ENCODE measurements at places on chromosomes 11 and 22.

GRCh38 chr22:26314656-26315055 is 114.4 kb upstream of the ASPHD2 start:
- DNase-seq: no peak

DNA sequence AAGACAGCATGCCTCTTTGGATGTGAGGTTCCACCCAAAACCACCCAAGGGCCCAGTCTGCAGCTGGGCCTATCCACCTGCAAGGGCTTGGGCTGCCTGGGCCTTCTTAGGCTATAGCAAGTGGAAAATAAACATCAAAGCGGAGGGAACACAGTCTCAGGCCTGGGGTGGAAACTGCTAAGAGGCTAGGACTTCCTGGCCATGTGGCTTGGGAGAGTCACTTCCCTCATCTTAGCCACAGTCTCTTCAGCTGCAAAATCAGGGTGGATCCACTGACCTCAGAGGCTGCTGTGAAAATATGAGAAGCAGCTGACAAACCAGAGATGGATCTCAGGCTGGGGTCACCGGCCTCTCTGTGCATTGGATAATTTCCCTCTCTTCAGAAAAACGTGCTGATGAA is 30.6 kb upstream of the TFIP11 start:
- DNase-seq: no peak

GRCh38 chr11:2798951-2799761 is 86.4 kb downstream of the CDKN1C start:
- DNase-seq: no peak

DNA sequence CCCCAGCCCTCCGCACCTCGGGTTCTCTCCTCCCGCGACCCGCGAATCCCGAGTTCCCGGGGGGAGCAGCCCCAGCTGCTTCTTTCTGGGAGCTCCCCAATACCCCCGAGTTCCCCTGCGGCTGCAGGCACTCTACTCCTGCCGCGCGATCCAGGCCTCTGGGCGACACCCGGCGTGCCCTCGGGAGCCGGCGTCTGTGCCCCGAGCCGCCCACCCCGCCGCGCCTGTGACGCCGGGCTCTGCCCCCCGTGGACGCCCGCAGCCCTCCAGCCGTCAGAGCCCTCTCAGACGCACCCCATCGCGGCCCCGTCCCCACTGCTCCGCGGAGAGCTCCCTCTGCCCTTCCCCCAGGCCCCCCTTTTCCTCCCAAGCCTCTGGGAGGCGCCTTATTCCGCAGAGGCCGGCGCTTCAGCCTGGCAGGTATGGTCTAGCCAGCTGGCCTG is 422 bp downstream of the GLB1L2 start:
- no peak for DNase-seq

DNA sequence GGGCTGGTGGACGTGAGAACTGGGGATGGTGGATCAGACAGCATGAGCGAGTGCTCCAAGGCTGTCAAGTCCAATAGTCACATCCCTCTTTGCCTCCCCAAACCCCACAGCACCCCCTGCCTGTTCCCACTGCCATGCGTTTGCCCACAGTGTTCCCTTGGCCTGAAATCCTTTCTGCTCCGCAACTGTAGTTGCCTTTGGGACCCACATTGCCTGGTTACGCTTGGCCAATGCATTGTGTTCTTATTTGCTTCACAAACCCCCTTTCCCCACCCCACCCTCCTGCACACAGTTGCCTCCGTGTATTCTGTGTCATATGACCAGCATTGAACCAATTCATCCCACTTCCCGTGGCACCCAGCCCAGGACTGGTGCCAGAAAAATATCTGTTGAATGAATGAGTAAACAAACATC is 2.1 kb upstream of the KIAA0930 start:
- DNase-seq: no peak

DNA sequence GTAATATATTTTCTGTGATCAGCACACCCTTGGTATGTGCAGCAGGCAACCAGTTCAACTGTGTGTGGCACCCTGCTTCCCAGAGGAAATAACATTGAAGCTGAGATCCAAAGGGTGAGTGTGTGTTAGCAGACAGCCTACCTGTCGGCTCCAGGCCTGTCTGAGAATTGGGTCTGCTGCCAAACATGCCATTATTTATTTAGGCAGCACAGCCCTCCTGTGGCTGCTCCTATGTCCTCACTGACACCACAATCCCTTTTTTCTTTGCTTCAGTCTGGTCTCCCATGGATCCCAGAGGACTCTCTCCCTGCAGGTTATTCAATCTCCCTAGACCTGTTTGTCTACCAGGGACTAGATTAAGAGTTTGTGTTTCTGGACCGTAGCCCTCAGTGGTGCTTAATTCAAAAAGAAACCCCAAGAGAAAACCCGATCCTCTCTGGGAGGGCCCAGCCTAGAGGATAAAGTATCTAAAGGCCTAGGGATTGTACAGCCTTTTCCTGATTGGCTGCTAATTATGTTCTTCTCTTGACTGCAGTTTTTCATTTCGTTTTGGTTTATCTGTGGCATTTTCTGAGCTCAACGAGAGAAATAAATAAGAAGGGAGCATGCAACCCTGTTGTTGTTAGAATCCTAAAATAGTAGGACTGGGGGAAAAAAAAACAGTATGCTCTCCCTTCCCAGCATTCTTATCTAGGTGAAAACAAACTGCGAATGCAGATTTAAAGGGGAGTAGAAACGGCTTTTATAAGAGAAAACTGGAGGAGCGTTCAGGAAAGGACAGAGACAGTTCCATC is 24.1 kb downstream of the KCNE3 start:
- no peak for DNase-seq

DNA sequence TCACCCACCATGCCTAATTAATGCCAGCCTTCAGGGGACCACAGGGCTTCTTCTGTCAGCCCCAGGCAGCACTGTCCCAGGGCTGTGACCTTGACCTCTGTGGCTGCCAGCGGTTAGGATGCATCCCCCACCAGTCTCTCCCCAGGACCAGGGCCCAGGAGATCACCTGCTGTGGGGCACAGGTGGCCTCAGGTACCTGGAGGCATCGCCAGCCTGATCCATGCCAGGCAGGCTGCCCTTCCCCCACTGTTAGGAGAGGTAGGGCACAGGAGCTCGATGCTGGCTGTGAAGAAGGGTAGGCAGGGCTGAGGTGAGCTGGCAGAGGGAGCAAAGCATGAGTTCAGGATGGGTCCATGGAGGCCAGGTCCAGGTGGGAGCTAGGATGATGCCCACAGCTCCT is 16.7 kb upstream of the MDK start:
- DNase-seq: no peak

- no peak for DNase-seq
Observed at GRCh38 chr11:107151158-107151557, 132.9 kb upstream of the GUCY1A2 start.

- DNase-seq: no peak
Observed at GRCh38 chr11:117037279-117037974, 60.8 kb downstream of the SIK3 start.

DNA sequence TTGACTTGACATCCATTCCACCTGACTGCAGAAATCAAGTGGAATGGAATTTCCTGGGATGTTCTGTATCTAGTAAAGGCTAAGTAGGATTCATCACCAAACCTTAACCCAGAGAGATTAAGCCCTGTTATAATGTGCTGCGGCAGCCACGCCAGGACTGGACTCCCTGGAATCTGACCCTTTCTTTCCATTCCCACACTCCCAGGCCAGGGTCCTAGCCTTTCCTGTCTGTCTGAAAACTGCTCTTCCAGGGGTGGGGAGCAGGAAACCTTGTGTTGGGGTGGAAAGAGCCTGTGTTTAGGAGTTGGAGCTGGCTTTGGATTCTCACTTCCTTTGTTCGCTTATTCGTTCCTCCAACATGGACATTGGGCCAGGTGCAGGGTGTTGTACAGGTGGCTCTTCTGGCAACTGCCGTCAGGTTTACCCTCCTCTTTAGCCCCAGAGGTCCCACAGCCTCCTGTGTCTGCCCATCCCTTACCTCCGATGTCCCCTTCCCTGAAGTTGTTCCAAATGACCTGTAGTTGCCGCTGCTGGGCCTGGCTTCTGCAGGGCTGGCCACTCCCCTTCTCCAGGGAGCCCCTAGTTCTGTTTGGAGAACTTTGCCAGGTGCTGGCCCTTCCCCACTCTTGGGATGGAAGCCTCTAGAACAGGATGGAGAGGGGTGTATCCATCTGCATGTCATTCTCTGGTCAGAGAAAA is 20.5 kb upstream of the PARVB start:
- DNase-seq: no peak

GRCh38 chr11:65329944-65330403 is 3.7 kb upstream of the DPF2 start:
- DNase-seq: peak; percentile 77

GRCh38 chr11:118544647-118545010 is 13.6 kb downstream of the TMEM25 start:
- no peak for DNase-seq

DNA sequence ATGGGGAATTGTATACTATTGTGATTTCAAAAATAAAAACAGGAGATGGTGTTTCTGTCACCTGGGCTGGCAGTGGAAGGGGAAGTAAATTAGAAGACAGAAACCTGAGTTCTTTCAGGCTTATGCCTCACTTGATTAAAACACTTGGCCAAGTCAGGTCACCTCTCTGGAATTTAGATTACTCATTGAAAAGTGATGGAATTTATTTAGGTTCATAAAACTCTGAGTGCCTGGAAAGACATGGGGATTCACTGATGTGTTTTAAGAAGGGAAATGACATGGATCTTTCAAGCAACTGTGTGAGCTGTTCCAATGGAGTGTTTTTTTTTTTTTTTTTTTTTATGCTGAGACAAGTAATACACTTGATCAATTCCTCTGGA is 400.1 kb downstream of the TMEM135 start:
- peak; percentile 62 for DNase-seq

- DNase-seq: no peak
Observed at GRCh38 chr22:43308836-43309235, 34.3 kb downstream of the SCUBE1 start.

DNA sequence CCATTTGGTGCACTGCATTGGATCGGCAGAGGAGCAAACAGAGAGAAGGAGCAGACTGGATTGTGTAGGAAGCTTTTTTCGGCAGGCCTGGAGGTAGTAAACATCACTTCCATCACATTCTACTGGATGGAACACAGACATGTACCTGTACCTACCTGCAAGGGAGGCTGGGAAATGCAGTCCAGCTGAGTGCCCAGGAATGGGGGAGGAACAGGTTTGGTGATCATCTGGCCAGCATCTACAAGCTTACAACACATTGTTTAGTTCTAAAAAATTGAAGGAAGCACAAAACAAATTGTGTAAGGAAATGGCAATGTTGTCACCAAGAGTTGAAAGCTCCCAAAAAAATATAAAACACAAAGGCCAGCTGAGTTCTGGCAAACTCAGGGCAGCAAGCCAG is 19.1 kb downstream of the SMIM38 start:
- no peak for DNase-seq

DNA sequence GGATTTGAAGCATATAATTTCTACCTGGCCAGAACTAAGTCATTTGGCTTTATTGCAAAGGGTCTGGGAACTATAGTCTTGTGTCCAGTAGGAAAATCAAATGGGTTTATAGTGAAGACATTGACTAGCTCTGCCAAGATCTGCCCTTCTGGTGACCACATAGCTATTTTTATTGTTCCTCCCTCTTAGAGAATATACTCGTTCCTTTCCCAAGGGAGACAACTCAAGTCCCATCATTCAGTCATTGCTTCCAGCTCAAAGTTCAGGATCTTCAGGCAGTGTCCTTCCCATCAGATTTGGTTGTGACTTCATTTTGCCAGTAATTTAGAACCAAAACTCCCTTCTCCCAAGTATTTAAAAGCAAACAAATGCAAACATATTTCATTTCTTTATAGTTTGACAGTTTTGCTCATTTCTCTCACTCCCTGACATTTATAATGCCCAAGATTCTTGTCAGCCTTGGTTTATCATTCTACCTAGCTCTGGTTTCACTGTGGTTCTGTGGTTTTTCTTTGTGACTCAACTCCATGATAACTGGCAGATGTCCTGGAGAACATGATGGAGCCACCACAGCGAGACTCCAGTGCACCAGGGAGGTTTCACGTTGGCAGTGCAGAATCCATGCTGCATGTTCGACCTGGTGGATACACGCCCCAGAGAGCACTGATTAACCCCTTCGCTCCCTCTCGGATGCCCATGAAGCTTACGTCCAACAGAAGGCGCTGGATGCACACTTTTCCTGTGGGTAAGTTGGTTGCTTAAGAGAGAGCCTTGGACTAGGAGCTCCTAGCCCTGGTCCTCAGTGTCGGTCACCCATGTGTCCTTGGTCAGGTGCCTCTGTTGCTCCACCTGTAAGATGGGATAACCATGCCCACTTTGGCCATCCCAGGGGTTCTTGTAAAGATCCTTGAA is 64.9 kb downstream of the DEPDC5 start:
- no peak for DNase-seq

GRCh38 chr11:18191376-18191775 is 18.7 kb downstream of the MRGPRX4 start:
- DNase-seq: no peak

- DNase-seq: no peak
Observed at GRCh38 chr11:111429066-111429506, 50.0 kb upstream of the POU2AF1 start.

- no peak for DNase-seq
Observed at GRCh38 chr11:87545858-87546257, 508.1 kb downstream of the TMEM135 start.

DNA sequence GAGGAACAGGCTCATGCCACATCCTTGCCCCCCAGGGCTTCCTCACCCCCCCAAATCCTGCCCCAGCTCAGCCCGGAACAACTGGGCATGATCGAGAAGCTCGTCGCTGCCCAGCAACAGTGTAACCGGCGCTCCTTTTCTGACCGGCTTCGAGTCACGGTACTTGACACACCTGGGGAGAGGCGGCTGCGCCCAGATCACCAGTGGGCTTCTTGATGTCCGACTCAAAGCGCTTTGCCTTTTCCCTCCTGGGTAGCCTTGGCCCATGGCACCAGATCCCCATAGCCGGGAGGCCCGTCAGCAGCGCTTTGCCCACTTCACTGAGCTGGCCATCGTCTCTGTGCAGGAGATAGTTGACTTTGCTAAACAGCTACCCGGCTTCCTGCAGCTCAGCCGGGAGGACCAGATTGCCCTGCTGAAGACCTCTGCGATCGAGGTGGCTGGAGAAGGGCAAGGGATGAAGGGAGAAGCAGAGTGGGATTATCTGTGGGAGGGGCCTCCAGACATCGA is 3.5 kb downstream of the NR1H3 start:
- DNase-seq: no peak

DNA sequence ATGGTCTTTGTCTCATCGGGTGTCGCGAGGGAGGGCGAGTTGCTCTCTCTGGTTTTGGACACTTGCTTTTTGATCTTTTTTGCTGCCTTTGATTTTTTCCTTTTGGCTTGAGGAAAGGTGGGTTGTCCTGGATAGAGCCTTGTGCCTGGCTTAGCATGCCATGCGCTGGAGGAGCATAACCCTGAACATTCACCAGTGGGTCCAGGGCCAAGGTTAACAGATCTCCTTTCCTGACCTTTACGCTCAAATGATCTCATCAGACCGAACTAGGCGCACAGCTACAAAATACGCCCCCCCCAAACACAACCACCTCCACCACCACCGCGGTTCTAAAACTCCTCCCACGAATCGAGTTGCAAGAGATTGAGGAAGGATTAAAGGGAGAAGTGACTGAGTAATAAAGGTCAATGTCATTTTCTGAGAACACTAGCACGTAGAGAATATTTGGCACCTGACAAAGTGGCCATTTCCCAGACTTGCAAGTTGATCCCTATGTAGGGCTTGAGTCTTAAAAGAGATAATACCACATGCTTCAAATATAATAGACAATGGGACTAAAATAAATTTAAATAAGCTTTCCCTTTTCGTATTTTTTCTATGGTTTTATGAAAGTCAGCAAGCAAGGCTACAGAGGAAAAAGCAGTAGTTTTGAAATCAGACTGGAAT is 48.7 kb upstream of the CADM1 start:
- DNase-seq: no peak

GRCh38 chr11:20203831-20204230 is 43.6 kb upstream of the DBX1 start:
- no peak for DNase-seq
